ENCODE measurements at places on chromosomes 3 and 15. TPM values are rescaled to one million over a fixed set of nuclear protein-coding genes. Genes with fewer than 3 reads are reported as not detected.

The UROC1 gene
- total RNA-seq: not detected

The GOLGA8M gene
- not detected for total RNA-seq

The MCTP2 gene
- total RNA-seq: 0.63 TPM

The P2RY13 gene
- total RNA-seq: not detected

The ALDH1A2 gene
- total RNA-seq: not detected

The TMEM266 gene
- 0.17 TPM for total RNA-seq

The FGF7 gene
- total RNA-seq: 15.5 TPM

The SLITRK3 gene
- total RNA-seq: not detected

The MTFMT gene
- 17.3 TPM for total RNA-seq

The CISH gene
- 0.92 TPM for total RNA-seq

The RBM5 gene
- total RNA-seq: 75.9 TPM

The RPL29 gene
- 1,011 TPM for total RNA-seq

The DPPA4 gene
- total RNA-seq: 1.9 TPM

DNA sequence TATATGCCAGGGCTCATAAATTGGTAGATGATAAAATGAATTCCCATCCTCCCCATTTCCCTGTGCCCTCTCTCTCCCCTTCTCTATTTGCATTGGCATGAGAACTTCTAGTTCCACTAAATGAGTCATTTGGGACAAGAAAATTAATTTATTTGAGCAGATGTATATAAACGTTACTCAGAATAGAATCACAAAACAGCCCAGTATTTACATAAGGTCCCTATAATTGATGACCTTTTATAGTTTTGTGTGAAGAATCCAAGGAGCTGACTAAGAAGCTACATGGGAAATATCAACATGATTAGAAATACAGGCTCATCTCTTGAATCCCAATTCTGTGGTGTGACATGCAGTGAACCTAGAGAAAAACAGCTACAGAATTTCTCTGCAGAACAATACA is 617.7 kb upstream of the NR2F2 start:
- DNase-seq: peak; percentile 11

DNA sequence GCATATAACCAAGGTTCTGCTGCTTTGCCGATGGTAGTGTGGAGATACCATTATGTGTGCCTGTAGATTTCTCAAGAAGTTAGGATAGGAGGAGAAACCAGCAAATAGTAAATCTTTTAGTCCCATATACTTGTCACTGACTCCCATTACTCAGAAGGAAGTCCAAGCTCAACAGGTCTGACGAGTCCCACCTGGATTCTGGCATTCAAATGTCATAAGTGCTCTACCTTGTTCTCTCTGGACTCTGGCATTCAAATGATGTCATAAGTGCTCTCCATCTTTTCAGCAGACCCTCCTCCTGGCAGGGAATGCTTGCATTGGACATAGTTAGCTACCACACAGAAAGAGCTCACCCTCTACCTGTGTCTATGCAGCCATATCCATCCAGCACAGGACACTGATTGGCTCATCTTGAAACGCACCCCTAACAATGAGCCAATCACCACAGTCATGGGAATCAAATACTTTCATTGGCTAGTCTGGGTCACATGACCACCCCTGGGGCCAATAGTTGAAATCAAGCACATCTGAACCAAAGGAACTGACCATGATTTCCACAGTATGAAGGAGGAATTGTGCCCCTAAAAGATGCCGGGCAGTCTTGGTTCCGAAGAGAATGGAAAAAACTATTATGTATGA is 205.0 kb upstream of the ADAMTS9 start:
- DNase-seq: no peak

DNA sequence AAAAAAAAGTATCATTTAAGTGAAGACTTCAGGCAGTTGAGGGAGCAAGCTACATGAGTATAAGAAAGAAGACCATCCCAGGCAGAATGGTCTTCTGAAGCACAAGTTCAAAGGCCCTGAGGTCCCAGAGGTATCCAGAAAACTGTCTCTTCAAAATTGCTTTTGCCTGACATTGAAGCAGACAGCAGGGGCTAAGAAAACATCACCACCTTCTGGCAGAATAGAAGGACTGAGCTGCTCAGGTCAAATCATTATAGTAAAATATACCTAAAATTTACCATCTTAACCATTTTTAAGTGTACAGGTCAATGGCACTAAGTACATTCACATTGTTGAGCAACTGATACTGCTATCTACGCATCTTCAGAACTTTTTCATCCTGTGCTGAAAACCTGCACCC is 16.4 kb downstream of the GPR160 start:
- no peak for DNase-seq

- no peak for DNase-seq
Observed at GRCh38 chr3:135145581-135145980, 350.5 kb downstream of the EPHB1 start.

GRCh38 chr3:76267851-76268380 is 482.6 kb upstream of the ZNF717 start:
- DNase-seq: no peak

DNA sequence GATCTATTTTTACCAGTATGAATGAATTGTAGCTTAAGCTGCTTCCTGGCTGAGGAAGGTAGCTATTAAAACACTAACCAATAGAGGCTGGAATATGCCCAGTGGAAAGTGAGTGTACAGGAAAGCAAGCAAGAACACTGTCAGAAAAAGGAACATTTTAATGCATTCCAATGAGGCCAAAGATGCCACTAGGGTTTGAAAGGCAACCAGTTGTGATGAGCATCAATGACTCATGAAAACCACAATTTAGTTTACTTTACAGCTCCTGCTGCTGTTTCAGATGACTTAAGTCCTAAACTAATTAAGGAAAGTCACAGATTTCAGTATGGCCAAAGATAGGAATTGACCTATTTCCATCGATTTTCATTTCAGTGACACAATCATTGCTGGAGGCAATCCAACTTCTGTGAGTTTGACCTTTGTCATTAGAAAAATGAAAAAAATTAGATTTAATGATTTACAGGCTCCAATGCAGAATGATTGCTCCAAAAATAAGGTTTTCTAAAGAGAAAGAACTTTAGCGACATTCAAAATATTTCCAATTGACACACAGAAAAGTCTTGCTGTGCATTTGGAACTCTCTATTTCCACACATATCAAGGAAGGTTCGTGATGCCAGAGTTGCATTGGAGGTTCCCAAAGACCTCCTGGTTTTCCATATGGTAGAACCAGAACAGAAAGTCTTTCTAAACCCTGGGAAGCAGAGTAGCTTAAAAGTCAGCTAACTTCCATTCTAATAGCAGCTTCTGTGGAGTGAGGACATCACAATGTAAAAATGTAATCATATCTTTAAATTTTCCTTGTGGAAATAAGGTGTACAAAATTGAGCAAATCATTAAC is 103.0 kb downstream of the SUCNR1 start:
- DNase-seq: peak; percentile 98

DNA sequence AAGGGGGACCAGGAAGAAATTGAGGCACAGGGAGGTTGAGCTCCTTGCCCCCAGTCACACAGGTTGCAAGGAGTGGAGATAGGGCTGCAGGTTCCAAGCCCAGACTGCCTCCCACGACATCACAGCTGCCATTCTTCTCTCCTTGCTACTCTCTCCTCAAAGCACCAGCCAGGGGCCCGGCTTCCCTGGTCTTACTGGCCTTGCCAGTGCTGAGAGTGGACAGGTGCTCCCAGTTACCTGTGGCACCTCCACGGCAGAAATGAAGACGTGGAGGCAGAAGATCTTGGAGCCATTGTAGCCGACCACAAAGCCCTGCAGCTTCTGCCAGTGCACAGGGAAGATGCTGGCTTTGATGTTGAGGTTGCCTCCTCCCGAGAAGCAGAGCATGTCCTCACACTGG is 17.9 kb upstream of the ACAD9 start:
- DNase-seq: no peak

DNA sequence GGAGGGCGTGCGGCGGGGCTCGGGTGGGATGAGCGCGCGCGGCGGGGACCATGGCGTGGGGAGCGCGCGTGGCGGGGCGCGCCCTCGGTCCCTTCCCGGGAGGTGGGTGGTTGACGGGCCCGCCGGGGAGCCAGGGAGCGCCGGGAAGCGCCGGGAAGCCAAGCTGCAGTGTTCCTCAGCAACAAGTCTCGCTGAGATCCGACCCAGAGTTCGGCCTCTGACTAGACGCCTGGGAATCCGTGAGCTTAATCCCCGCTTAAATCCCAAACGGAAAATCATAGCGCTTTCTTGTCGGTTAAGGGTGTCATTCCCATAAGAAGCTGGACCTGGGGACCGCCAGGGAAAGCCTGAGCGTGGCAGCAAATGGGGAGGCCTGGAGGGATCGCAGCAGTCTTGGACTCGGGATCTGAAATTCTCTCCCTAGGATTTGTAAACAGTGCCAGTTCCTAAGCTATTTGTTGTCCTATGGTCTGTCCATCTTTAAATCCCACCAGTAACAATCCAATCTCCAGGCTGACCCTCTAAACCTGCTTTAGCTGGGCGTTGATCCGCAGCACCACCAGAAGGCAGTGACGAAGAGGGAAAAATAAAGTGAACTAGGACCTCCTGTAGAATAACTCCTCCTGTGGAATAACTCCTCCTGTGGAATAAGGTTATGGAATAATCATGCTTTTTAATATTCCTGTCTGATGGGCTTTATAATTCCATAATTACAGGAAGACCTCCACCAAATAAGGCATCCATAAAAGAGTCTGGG is 570 bp upstream of the NEDD4 start:
- peak; percentile 63 for DNase-seq

DNA sequence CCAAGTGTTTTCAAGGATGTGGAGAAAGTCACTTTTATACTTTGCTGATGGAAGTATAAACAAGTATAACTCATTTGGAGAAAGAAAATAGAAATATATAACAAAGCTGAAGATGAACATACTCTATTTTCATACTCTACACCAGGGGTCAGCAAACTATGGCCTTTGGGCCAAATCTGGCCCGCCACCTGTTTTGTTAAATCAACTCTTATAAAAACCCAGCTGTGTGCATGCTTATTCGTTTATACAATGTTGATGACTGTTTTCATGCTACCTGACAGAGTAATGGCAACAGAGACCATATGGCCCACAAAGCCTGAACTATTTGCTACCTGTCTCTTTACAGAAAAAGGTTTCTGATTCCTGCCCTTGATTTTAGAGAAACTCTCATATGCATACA is 124.0 kb downstream of the NR1D2 start:
- peak; percentile 18 for DNase-seq

GRCh38 chr3:40278791-40279190 is 30.7 kb upstream of the EIF1B start:
- DNase-seq: no peak

- no peak for DNase-seq
Observed at GRCh38 chr3:94011233-94011711, 17.1 kb downstream of the STX19 start.
